ENCODE measurements at places on chromosomes 7 and 10.

DNA sequence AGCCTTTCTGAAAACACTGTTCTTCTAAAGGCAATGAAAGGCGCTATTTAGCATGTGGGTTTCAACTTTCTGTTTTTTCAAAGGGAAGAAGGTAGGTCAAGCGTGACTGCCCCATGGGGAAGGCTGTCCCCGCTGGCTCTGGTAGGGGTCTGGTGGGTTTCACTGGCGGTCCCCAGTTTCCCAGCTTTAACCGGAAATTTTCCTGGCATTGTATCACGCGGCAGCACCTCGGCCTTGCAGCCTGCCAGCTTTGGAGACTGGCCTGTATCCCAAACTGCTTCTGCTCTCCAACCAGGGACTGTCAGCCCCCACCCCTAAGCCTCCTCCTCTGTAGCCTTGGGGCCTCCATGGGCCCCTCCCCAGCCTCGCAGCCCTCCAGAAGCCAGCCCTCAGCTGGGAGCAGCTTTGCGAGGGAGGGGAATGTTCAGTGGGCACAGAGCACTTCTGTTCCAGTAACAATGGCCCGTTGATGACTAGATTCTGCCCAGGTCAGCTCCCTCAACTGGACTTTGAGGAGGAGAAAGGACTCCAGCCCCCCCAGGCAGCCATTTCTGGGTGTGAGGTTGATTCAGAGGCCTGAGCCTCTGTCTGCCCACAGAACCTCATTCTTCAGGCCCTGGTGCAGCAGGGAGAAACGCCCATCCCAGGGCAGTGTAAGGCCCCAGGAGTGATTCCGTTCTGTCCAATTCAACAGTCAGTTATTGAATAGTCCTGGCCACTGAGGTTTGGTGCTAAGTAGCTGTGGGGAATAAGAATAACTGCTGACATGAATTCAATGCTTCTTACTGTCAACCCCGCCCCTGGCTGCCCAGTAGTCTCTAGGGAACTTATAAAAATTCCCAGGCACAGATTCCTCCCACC lies 17.1 kb downstream of the CHST3 start:
- DNase-seq: no peak

DNA sequence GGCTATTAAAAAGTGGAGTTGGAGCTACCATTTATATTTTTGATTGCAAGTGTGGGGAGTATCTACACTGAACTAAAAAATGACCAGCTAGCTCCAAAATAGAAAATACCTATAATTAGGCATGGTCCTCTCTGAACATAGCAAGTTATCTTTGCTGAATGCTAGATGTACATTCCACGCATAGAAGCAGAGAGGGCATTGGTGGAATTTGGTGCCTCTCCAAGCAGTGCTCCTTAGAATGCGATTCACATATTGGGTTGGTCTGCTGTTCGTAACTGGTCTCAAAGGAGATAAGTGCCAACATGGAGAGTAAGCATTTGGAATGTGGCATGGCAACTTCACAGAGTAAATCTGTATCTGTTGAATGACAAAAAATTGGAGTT lies 196.2 kb downstream of the PTN start:
- no peak for DNase-seq

DNA sequence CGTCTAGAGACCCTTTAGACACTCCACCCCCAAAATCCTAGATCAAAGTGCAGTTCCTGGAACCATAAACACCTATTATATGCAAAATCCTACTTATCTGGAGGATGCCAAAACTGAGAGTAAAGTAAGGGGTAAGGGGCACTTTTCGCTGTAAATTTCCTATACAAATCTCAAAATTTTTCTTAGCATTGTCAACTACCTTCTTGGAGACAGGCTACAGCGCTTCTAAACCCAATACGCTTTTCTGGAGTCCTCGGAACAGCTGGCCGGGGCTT lies 10.4 kb downstream of the TWIST1 start:
- DNase-seq: no peak

- DNase-seq: no peak
These were observed 52.2 kb downstream of the FIGNL1 start for GRCh38 chr7:50397971-50398324.

- no peak for DNase-seq
These were observed 9.2 kb downstream of the MKX start for GRCh38 chr10:27736396-27736795.

DNA sequence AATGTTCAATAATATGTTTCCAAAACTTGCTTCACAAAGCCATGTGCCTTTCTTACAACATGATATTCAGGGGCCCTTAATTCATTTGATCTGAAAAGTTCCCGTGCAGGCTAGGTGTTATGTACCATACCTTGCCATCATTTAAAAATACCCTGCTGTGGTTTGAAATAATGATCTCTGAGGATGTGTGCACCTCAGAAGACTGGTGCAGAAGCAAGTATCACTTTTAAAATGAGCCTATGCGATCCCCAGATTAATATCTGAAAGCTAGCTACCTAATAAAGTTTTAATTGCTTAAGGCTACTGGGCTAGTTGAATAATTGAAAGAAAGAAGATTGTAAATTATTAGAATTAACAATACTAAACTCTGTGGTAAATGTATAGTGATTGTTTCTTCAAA lies 262.4 kb downstream of the CDK14 start:
- DNase-seq: no peak

DNA sequence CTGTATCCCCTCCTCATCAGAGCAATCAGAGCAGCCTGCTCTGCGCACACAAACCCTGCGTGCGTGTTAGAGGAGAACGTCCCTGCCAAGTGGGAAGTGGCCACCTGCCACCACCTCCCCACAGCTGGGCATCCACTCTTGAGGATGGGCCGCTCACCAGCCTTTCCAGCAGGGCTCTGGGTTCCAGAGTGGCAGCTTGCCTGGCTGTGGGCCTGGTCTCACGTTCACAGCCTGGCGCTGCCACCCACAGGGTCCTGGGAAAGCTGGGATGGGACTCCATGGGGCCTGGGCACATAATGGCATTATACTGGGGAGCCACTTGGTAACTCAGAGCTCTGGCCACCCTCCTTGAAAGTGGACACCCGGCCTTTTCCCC lies 151.1 kb upstream of the PPP2R2D start:
- DNase-seq: no peak

- no peak for DNase-seq
These were observed 93.4 kb downstream of the PTPRZ1 start for GRCh38 chr7:121966276-121966934.

GRCh38 chr10:29636178-29636577 lies 1.4 kb upstream of the SVIL start:
- DNase-seq: no peak

DNA sequence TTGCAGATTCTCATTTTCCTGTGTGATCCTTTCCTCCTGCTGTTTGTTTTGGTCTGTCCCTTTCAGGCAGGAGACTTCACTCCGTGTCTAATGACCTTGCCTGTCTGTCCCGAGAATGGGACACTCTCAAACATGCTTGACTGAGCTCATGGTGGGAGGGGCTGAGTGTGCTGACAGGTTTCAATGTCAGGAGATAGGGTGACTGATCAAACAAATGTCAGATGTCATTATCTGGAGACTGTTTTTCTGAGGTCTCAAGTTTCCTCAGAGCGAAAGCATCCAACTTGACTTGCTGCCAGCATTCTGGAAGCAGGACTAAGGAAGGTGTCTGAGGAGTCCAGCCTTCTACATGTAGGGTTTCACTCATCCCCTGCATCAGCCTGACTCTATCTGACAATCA lies 228.8 kb upstream of the KIAA1217 start:
- DNase-seq: no peak

DNA sequence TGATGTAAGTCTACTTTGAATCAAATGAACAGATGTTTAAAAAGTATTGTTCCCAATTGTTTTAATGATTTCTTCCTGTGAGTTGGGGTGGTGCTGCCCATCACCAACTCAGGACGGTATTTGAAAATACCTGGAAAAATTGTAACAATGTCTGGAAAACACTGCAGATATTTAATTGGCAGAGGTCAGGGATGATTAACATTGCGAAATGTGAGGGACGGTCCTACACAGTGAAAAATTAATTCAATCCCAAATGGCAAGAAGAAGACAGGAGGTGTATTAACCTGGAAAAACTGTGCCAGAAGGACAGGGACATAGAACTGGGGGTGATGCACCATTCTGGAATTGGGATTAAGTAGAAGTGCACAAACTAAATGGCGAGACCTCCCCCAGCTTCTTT lies 29.6 kb downstream of the ANKIB1 start:
- DNase-seq: no peak

DNA sequence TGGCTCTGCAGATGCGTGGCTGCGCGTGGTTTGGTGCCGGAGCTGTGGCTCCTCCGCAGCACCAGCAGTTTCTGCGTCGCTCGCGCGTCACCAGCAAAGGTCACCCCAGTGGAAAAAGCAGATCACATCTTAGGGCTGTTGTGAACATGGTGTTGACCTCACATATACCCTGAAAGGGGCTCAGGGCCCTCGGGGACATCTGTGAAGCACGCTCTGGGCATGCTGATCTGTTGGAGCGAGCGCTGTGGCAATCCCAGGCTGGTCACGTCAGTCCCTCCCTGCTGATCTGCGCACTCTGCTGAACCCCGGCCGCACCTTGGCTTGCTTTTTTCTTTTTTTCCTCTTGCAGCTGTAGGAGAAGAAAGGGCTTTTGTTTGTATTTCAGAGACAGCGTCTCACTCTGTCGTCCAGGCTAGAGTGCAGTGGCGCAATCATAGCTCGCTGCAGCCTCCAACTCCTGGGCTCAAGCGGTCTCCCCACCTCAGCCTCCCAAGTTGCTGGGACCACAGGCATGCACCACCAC lies 33.3 kb upstream of the AP5Z1 start:
- DNase-seq: no peak

GRCh38 chr10:104309980-104310978 lies 28.0 kb downstream of the ITPRIP start:
- DNase-seq: no peak

- DNase-seq: no peak
These were observed 721.9 kb downstream of the TNS3 start for GRCh38 chr7:46859963-46860475.

DNA sequence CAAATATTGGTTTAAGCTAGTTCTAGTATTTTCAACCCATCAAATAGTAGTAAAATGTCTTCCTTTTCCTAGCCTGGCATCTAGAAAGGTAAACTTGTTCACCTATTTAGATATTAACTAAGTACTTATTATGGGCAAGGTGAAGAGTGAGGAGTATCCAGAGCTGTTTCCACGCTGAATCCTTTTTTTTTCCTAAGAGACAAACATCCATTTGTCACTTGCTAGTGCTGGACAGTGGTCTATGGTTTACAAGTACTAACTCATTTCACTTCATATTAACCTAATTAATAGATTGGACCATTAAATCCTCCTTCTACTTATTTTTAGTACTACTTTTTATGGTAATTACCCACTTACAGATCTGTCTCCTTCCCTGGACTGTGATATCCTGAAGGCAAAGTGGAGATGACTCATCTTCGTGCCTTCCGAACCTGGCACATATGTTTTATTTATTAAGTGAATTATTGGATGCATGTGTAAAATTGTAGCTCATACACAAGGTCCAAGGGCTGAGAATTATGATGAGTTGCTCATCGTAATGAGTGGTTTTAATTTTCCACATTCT lies 159.6 kb upstream of the IGFBP3 start:
- DNase-seq: no peak

- DNase-seq: no peak
These were observed 180.7 kb upstream of the ANK3 start for GRCh38 chr10:60570272-60570865.

Measured in T follicular helper cell (primary cell).